EH (cell line): ENCODE measurements at places on chromosomes 5 and 9.
A peak's percentile ranks its signal among the peaks of the same experiment; 100 is the strongest.

GRCh38 chr9:70159630-70160029, 99.1 kb upstream of the SMC5 start:
- peak; percentile 74 for DNase-seq

- peak; percentile 57 for DNase-seq
Measured at GRCh38 chr9:111362526-111362925, 32.5 kb upstream of the OR2K2 start.

- DNase-seq = no peak
Measured at GRCh38 chr5:14003936-14004335, 59.4 kb upstream of the DNAH5 start.

GRCh38 chr9:7287065-7287464, 512.5 kb downstream of the DMAC1 start:
- no peak for DNase-seq

GRCh38 chr9:17453751-17454150, 125.1 kb upstream of the SH3GL2 start:
- no peak for DNase-seq

GRCh38 chr9:83186155-83186737, 123.3 kb upstream of the RASEF start:
- no peak for DNase-seq

GRCh38 chr9:93815677-93816076, 139.5 kb downstream of the BARX1 start:
- no peak for DNase-seq

DNA sequence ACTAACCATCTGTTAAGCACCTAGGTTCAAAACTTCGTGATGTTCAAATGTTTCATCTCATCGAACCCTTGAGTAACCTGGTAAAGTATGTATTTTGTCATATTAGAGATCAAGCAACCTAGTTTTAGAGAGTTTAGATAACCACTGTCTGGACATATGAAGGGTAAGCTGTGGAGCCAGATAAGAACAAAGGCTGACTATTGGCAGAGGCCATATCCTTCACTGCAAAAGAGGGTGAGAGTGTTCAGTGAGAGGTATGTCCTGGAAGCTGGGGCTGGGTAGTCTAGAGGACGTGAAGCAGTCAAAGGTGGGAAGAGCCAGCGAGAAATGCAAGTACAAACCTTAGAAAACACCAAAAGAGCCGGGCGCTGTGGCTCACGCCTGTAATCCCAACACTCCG, 573.1 kb upstream of the KLF4 start:
- DNase-seq = no peak

GRCh38 chr9:109574061-109574882, 76.2 kb upstream of the PTPN3 start:
- peak; percentile 73 for DNase-seq

- DNase-seq = no peak
Measured at GRCh38 chr5:129107637-129108036, 13.1 kb downstream of the ISOC1 start.

GRCh38 chr5:102670224-102670836, 84.8 kb upstream of the PAM start:
- DNase-seq = peak; percentile 25

DNA sequence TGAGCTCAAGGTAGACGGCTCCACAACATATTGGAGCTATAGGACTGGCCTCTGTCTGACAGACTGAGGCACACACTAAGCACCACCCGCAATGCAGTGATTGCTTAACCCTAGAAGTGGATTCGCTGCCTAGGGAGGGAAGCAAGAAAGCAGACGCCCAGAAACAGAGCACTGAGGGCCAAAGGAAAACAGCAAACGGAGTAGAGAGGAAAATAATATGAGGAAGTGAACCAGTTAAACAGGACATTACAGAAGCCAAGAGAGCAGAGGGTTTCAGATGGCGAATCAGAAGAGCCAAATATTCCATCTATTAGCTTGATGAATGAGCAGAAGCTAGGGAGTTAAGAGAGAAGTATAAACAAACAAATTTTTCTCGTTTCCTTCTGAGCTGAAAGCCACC, 139.2 kb upstream of the LHFPL2 start:
- DNase-seq = no peak

DNA sequence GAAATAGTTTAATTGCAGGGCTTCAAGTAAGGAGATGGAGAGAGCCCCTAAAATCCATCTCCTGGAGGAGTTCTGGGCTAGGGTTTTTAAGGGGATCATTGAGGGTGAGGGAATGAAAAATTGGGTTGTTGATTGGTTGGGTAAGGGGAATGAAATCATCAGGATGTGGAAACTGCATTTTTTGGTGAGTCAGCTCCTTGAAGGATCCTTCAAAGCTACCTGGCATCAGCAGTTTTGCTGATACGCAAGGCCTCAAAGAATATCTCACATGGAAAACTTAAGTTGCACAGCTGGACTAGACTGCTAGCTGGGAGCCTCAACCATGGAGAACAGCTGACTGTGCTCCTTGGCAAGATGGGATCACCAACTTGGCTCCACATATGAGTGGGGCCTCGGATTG, 136.7 kb downstream of the FGF10 start:
- no peak for DNase-seq

GRCh38 chr9:126518763-126519162, 95.0 kb upstream of the LMX1B start:
- DNase-seq = no peak

- peak; percentile 17 for DNase-seq
Measured at GRCh38 chr9:124602204-124602603, 95.0 kb upstream of the NR5A1 start.

GRCh38 chr5:138093036-138093435, 9.2 kb downstream of the WNT8A start:
- no peak for DNase-seq

- DNase-seq = peak; percentile 48
Measured at GRCh38 chr5:42951293-42951840, 88.8 kb downstream of the ANXA2R start.

- DNase-seq = peak; percentile 59
Measured at GRCh38 chr9:79264511-79265355, 307.0 kb upstream of the TLE4 start.

DNA sequence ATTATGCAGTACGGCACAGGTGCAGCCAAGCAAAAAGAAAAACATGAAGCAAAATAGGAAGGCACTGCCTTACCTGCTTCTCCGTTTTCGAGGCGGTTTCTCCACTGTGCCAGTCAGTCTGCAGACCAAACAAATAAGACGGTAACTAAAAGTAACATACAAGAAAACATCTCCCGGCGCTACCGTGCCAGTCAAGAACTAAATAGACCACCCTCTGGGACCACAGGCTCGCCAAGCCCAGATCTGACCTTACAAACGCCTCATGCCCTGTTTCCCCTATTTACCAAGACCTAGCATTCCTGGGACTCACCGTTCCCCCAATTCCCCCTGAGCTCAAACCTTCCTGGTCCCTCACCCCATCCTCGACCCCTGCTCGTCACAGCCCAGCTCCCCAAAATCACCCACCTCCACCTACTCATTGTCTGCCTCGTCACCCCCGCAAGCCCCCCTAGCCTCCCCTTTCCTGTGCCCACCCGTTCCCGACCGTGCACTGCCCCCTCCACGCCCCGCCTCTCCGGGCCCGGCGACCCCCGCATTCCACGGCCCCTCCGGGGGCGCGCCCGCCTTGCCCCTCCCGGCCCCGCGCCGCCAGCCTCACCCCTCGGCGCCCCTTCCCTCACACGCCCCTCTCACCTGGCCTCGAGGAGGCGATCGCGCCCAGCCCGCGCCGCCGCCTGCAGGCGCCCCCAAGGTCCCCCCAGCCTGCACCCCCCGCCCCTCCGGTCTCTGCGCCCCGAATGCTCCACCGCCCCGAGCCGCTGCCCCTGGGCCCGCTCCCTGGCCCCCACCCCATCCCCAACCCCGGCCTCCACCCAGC, 560 bp downstream of the SCAI start:
- DNase-seq = no peak
